Left kidney (tissue), 8 donors: ENCODE measurements at places on chromosomes 3 and 15.
A peak's percentile ranks its signal among the peaks of the same experiment; 100 is the strongest.

GRCh38 chr15:75069301-75069925 is 46.0 kb downstream of the PPCDC start:
- DNase-seq = no peak

GRCh38 chr3:157611536-157612076 is 108.4 kb upstream of the VEPH1 start:
- no peak for DNase-seq

- no peak for DNase-seq
These were observed 2.0 kb downstream of the MAP2K5 start for GRCh38 chr15:67544475-67544874.

DNA sequence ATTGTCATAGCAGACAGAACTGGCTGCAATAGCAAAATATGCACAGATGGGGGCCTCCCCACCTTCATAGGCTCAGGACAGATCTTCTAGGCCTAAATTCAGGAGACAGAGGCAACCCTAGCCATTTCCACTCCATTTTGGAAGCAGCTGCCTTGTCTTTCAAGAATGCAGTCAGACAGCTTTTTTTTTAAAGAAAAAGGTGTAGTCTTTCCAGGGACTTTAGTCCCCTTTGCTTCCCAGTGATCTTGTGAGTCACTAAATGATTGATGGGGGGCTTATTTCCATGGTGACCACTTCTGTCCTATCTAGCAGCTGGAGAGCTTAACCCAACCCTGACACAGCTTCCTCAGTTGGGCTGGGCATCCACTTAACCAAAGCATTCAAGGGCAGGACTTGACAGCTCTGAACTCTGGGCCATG is 165.9 kb downstream of the TPRG1 start:
- DNase-seq = no peak

DNA sequence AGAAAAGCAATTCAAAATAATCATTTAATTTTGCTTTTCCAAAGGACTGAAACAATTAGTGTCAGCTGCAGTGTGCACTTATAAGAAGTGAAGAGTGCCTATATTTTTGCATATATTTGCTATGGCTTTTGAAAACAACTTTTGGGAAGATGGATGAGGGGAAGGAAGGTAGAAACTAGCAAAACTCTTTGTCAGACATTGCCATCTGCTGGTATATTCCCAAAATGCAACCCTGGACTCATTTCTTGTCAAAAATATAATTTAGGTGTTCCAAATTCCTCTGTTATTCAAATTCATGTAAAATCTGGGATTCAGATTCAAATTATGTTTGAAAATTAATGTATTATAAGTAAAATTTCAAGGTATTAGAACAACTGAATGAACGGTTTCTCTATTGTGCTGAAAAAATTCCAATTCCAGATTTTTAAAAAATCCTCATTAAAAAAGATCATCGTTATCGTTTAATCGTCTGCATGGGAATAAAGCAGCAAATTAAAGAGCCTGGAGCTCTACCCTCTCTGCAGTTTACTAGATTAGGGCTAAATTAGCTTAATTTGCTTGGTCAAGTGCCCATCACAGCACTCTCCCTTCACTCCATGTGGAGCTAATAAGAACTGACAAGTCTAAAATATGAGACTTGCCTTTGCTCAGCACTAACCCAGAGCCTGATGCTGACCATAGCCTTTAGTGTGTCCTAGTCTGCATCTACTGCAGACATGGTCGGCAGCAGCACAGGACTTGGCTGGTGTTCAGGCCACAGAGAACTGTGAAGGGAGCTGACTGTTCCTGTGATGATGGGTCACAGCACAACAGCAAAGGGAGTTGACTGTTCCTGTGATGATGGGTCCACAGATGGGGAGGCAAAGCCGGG is 67.9 kb upstream of the MITF start:
- peak; percentile 59 for DNase-seq

- peak; percentile 30 for DNase-seq
These were observed 297.5 kb downstream of the SHQ1 start for GRCh38 chr3:72550582-72551262.

DNA sequence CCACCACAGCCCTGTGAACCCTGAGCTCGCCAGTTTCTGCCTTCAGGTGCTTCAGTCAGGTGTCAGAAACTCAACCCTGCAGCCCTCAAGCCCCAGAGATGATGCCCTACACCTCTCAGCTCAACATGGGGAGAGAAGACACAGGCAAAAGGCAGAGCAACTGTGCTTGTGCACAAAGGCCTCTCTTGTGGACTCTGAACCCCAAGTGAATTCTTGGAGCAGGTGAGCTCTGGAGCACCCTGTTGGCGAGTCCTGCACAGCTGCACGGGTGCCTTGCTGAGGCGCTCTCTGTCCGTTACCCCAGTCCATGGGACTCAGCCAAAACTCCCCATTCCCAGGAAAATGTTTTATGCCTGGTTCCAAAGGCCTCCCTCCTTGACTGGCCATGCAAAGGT is 197.0 kb downstream of the KLF13 start:
- DNase-seq = no peak

DNA sequence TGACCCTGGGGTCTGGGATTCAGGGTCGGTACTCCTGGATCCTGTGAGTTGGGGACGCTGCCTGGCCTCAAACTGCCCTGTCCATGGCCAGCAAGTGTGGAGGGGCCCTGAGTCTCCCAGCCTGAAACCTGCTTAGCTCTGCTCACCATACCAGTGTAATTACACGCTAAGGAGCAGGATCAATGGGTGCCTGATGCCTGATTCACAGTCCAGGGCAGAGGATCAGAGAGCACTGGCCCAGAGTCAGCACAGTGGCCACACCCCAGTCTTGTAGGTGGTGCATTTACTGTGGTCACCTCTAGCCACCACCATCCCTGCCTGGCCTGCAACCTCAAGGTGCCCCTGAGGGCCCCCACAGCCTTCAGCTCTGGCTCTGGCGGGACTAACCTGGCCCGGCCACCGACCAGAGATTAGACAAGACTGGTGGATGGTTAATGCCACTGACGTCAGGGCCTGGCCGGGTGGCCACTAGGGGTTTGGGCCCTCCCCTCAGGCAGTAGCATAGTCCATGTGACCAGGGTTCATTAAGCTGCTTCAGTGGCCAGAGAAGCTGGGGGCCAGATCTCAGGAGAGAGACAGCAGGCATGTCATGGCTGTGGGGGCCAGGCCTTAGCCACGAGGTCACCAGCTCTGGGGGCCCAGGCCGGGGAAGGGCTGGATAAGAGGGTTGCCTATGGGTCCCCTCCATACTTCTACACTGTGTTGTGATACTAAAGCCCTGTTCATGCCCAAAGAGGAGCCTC is 3.3 kb upstream of the SLC38A3 start:
- DNase-seq = no peak

DNA sequence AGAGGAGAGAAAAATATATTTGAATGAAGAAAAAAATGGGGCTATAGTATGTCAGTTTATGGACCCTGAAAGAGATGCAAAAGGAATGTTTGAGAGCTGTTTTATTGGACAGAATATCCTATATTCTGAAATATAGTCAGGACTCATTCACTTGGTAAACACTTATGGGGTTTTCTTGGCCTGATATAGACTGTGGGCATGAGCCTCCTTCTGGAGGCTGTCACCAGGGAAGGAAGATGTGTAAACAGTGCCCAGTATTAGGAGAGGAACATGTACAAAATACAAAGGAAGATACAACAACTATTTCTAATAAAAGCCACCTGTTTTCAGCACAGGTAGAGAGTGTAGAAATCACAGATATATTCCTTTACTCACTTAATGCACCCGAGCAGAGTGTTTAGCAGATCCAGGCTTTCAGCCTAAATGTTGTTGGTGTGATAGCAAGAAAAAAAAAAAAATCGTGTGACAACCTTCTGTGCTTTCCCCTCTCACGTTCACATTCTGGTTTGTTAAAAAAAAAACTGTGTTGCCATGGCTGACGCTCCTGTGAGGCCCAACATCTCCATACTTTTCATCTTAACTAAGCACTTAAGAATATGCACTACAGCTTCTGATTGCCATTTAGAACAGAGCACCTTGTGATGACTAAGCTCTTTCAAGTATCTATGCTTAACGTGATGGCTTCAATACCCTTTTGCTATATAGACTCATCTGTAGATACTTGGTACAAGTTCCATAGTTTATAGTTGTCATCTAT is 134.1 kb downstream of the MBNL1 start:
- no peak for DNase-seq

- no peak for DNase-seq
These were observed 31.9 kb upstream of the ADGRG7 start for GRCh38 chr3:100577382-100578008.
